ENCODE measurements at places on chromosomes 2 and 18. TPM values are rescaled to one million over a fixed set of nuclear protein-coding genes. Genes with fewer than 3 reads are reported as not detected.

The CMPK2 gene
- 30.0 TPM for total RNA-seq

The ALPP gene
- not detected for total RNA-seq

The CFAP65 gene
- not detected for total RNA-seq

The DCAF17 gene
- 10.1 TPM for total RNA-seq

The ADAM23 gene
- 5.0 TPM for total RNA-seq

The ACKR3 gene
- 0.93 TPM for total RNA-seq

The COLEC11 gene
- total RNA-seq = not detected

The PDCD1 gene
- total RNA-seq = not detected

The ACTR1B gene
- 58.9 TPM for total RNA-seq

The SAG gene
- total RNA-seq = not detected

The PPM1G gene
- total RNA-seq = 134 TPM

The IL1F10 gene
- not detected for total RNA-seq

The ANKRD23 gene
- total RNA-seq = not detected

The C2orf81 gene
- total RNA-seq = 0.59 TPM

The CRIM1 gene
- total RNA-seq = 620 TPM

The TAF1B gene
- total RNA-seq = 14.0 TPM

The ANKRD62 gene
- not detected for total RNA-seq

The IL1R2 gene
- not detected for total RNA-seq

The LOXL3 gene
- 0.94 TPM for total RNA-seq

The BABAM2 gene
- total RNA-seq = 29.8 TPM

The KCNE4 gene
- 0.07 TPM for total RNA-seq

The NT5DC4 gene
- total RNA-seq = not detected

The RBM43 gene
- 3.6 TPM for total RNA-seq

The SERPINB10 gene
- 3.4 TPM for total RNA-seq

The EML6 gene
- 0.89 TPM for total RNA-seq

The RFTN2 gene
- 4.4 TPM for total RNA-seq

The NOP58 gene
- 63.8 TPM for total RNA-seq

The PSMA8 gene
- not detected for total RNA-seq

The FRZB gene
- 0.15 TPM for total RNA-seq

The NCKAP1 gene
- total RNA-seq = 119 TPM

The RASGRP3 gene
- total RNA-seq = 68.6 TPM
